ENCODE measurements at places on chromosomes 16 and 17.

GRCh38 chr16:23650674-23651416, 9.6 kb downstream of the DCTN5 start:
- no peak for DNase-seq

DNA sequence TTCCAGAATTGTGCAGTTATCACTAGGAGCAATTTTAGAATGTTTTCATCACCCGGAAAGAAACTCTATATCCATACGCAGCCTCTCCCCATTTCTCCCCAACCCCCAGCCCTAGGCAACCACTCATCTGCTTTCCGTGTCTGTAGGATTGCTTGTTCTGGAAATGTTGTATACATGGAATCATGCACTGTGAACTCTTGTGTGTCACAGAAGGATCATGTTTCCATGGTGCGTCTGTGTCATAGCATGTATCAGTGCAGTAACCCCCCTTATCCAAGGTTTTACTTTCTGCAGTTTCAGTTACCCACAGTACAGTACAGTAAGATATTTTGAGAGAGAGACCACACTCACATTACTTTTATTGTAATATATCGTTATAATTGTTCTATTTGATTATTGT, 299.4 kb downstream of the CPPED1 start:
- DNase-seq = no peak

GRCh38 chr16:87406495-87407088, 14.5 kb downstream of the MAP1LC3B start:
- no peak for DNase-seq

- DNase-seq = no peak
Measured at GRCh38 chr16:27636453-27637240, 86.7 kb downstream of the KATNIP start.

GRCh38 chr16:61820398-61820797, 215.8 kb downstream of the CDH8 start:
- no peak for DNase-seq

DNA sequence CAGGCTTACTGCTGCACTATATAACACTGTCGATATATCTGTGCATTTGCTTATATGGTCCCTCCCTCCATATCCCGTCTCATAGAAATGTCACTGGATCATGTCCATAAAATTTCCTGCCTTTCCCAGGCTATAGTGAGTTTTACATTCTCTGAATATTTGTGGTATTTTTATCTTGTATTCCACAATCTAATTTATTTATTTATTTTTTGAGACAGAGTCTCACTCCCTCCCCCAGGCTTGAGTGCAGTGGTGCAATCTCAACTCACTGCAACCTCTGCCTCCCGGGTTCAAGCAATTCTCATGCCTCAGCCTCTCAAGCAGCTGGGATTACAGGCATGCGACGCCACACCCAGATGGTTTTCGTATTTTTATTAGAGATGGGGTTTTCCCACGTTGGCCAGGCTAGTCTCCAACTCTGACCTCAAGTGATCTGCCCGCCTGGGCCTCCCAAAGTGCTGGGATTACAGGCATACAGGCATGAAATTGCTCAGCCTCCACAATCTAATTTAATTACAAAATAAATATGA, 12.9 kb downstream of the TRIM37 start:
- DNase-seq = no peak

DNA sequence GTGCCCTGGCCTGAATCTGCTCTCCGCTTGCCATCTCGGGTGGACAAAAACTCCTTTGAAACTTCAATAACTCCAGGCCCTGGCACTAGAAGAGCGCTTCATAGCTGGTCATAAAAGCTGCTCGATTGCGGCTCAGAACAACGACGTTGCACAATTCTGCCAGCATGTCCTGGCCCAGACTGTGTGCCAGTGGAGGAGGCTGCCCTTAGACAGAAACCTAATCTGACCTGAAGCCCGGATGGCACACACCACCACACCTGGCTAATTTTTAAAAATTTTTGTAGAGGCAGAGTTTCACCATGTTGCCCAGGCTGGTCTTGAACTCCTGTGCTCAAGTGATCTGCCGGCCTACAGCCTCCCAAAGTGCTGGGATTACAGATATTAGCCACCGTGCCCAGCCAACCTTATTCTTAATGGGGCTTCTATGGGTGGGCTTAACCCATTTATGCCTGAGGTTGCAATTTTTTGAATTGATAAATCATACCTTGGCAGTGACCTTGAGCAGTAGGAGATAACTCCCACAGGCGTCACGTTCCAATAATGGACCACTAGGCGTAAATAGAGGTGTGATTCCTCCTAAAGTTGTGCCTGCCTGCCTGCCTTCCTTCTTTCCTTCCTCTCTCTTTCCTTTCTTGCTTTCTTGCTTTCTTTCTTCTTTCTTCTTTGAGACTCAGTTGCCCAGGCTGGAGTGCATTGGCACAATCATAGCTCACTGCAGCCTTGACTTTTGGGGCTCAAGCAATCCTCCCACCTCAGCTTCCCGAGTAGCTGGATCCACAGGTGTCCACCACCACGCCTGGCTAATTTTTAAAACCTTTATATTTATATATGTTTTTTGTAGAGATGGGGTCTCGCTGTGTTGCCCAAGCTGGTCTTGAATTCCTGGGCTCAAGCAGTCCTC, 1.1 kb upstream of the PPL start:
- DNase-seq = no peak
